ENCODE measurements at places on chromosomes 3 and 15.

DNA sequence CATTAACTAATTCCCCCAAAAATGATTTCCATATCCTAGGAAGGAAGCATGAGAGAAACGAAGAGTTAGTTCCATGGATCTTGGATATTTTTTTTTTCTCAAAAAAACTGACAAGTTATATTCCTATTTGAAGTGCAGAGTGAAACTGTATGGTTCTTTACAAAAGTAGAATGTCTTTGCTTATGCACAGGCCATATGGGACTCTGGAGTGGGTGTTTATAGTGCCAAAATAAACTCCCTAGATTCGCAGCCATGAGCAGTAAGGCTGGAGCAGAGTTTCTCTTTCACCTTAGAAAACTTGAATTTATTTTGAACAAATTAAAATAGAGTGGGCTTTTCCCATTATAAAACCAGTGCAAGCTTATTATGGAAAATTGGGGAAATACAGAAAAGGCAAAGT is 239.7 kb downstream of the PDCD6IP start:
- no peak for DNase-seq

- no peak for DNase-seq
These were observed 310.5 kb upstream of the ADAMTS9 start for GRCh38 chr3:64998317-64998716.

- no peak for DNase-seq
These were observed 7.2 kb upstream of the CD47 start for GRCh38 chr3:108098003-108098370.

DNA sequence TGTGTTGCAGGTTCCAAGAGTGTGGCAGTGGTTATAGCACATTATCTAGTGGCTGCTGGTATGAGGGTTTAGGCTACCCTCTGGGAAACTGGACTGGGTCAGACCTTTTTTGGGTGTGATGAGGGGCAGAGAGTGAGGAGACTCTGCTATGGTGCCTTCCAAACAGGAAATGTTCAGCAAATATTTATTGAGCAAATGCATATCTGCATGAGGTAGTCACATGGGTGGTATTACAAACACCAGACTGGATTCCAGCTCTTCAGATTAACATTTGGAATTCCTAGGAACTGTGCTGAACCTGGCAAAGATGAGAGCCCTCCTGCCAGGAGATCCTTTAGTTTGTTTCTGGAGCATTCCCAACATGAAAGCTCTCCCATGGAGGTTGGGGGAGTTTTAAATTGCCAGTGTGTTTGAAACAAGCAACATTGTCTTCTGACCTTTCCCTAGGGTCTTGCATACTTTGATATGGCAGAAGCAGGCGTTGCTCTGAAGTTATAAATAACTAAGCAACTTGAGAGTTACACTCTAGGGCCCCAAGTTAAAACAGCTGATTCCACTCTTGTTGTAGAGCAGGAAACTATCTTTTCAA is 341.2 kb upstream of the C2CD4B start:
- no peak for DNase-seq

- no peak for DNase-seq
These were observed 184.0 kb upstream of the LYSMD4 start for GRCh38 chr15:99917252-99917651.
